KBM-7 (cell line): ENCODE measurements at places on chromosomes 1 and 21.

DNA sequence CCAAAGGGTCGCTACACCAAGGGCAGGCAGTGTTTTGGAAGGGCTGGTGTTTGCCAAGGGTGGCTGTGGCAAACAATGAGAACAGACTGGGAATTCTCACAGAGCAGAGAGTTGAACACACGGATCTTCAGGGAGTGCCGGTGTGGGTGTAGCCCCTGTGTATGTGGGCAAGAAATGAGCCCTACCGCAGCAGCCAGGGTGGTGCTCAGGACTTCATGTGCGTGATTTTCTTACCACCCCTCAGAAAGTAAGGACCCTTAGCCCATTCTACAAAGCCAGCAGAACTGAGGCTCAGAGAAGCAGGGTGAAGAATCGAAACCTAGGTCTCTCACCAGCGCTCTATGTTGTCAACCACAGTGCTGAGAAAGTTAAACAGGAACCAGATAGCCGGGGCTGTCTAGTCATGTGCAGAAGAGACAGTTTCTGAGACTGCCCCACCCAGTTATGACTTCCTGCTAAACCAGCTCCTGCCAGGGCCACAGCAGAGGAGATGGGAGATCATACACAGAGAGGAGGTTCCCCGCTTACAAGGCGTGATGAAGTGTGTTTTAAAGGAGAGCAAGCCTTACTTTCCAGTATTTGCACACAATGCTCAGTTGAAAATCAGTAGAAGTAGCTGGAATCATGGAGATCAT is 21.9 kb upstream of the MORC3 start:
- peak; percentile 84 for DNase-seq

DNA sequence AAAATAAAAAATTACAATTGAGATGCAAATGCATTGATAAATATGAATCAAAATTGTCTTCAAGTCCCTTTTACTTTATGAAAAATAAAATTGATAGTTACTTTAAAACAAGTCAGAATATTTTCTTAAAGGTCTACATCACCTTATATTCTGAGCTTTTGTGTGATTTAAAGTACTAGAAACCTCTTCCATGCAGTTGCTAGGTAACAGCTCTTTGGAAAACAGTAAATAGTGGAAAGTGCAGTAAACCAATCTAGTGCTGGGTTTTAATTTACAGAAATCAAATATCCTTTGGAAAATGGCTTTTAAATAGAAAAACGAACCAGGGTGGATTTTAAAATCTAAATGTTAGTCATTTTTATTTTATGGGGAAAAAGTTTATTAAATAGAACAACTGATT is 227.9 kb downstream of the KCNT2 start:
- DNase-seq, result no peak

- DNase-seq, result peak; percentile 68
Measured at GRCh38 chr1:22611530-22611947, 24.9 kb upstream of the C1QA start.

DNA sequence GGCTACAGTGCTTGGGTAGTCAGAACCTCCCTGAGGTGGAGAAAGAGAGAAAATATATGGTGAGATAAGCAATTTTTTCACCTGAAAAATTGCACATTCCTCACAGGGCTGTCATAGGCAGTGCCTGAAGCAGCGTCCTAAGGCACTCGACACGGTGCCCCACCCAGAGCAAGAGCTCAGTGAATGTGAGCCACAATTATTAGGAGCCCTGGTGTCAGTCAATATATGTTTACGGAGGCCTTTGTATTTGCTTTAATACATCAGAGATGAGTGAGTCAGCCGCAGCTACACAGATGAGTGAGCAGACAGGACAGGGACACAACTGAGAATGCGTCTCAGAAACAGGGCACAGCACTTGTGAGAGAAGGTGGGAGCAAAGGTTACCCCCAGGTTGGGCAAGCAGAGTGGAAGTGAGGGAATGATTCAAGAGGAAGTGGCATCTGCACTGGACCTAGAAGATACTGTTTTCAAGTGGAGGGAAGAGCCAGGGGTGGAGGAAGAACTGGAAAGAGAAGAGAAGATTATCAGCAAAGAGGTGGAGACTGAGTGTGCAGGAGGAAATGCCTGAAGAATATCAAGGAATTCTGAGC is 5.2 kb upstream of the PIGC start:
- DNase-seq, result no peak

DNA sequence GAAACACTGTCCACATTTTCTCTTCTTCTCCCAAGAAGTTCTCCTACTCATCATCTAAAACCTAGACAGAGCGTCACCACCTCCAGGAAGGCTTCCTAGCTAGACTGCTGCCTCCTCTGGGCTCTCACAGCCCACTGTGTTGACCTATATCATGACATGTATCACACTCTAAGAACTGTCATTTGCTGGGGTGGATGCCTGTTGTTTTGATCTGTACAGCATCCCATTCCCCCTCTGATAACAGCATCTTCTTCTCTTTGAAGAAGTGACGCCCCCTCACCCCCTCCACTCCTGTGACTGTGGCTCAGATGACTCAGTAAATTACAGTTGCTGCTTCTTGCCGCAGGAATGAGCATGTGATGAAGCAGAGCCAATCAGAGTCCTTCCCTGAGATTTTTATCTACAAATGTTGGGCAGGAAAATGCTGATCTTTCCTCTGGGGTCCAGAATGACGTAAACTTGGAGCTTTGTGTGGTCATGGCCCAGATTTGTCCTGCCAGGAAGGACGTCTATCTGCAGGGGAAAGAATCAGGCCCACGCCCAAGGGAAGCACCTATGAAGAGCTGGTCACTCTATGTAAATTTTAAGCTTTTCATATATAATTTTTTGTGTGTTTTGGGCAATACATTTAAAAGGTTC is 28.0 kb upstream of the FOXO6 start:
- peak; percentile 47 for DNase-seq

DNA sequence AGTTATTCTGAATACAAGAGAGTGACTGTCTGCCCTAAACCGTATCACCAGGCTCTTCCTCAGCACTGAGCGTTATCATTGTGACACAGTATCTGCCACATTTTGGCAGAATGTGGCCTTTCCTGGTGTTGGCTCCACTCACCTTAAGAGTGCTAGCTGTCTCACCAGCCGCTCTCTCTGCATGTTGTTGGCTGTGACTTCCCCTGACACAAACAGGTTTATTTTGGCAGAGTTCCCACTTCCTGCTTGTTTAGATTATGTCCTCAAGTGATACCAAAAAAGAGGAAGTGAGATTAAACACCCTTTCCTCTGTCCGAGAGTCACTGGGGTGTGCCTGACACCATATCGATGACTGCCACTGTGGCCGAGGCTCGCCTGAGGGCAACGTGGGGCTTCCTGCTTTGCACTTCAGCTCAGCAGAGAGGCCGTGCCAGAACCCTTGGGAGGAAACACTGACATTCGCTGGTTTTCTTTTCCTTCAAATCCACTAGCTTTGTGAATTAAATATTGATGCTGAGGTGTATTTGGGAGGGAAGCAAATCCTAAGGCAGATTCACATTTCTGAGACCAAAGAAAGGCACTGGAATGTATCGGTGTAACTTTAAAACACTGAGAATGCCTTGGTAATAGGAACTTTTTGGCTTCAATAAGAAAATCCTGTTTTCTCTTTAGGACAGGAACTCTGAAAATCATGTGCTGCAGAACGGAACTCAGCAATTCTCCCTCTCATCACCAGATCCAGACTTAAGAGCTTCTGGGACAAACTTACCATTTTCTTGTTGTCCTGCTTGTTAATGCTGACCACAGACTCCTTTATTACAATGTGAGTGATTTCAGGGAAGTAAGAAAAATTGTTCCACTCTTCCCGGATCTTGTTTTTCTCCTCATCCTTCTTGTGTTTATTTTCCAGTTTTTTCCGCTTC is 102.1 kb downstream of the JAK1 start:
- peak; percentile 99 for DNase-seq

- no peak for DNase-seq
Measured at GRCh38 chr1:201212056-201212455, 21.4 kb downstream of the IGFN1 start.
